CD4-positive, alpha-beta T cell treated with Interleukin-6 at 100 ng/mL for 8 hours (primary cell): ENCODE measurements at places on chromosomes 6 and 20.

GRCh38 chr6:35258858-35259193 is 709 bp upstream of the ZNF76 start:
- no peak for DNase-seq

- no peak for DNase-seq
Measured at GRCh38 chr6:143679041-143679440, 1.3 kb downstream of the PHACTR2 start.

DNA sequence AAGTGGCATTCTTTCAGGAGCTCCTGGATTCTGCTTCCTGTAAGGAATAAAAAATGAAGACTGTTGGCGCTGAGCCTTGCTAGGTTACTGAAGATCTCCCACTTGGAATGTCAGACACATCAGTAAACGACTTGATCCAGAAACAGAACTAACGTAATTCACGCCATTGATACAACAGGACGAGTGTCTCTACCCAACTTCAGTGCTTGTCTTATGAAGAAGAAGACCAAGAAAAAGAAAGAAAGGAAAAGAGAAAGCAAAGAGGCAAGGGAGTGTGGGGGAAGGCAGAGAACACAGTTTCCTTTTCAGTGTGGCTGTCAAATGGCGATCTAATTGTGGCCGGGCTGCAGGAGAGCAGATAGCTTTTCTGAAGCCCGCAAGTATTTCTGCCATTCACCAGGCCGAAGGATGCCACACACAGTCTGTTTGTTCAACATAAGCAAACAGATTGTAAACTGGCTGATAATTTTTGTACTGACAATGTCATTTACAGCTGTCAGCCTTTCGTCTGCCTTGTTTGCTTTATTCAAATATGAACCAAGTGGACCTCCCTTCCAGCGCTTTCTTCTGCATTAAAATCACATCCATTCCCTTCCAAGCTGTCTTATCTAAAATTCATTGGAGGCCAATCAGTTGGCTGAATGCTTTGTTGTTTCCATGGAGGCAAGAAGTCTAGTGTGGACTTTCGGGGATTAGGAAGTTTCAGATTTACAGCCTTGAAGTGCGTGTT is 180.6 kb downstream of the FOXA2 start:
- no peak for DNase-seq

DNA sequence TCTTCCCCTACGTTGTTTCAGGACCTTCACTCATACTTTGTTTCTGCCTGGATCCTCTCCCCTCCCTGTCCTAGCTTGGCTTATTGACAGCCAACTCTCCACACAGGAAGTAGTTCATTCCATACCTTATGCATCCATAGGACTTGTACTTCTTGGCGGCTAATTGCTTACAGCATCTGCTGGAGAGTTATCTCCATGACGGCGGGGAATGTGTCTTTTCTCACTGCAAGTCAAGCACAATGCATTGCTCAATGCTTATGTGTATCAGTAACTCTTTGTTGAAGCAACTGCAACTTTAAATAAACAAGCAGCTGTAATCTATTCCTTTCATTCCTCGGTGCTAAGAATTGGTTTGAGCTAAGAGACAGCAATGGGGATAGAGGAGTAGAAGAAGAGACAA is 551.3 kb upstream of the EPHA7 start:
- no peak for DNase-seq

DNA sequence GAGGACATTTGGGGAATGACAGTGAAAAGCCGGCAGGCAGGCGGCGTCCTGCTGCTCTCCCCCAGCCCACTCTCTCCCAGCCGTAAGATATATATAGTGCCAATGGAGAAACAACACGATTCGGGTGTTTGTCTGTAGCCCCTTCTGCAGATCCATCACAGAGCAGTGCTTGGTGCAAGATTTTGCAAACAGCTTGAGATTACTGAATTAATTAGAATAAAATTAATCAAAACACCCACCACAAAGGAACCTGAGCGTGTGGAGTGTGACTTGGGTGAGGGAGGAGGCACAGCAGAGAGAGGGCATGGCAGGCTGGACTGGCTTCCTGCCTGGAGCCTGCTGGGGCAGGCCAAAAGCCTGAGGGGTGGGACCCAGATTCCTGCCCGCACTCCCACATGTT is 28.8 kb upstream of the CCDC167 start:
- DNase-seq, result no peak

GRCh38 chr20:17956099-17956685 is 12.4 kb downstream of the SNX5 start:
- no peak for DNase-seq

DNA sequence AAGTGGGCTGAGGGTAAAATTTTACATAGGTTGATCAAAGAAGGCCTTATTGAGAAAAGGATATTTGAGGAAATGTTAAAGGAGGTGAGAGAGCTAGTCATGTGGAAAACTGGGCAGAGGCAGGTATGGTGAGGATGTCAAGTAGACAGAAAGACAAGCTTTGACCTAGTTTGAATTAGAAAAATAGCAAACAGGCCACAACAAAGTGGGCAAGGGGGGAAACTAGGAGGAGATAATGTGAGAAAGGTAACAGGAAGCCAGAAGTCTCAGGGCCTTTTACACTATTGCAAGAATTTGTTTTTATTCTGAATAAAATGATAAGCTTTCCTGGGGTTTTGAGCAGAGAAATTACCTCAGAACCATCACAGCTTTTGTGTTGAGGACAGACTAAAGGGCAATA is 115.7 kb downstream of the RWDD2A start:
- DNase-seq, result no peak

DNA sequence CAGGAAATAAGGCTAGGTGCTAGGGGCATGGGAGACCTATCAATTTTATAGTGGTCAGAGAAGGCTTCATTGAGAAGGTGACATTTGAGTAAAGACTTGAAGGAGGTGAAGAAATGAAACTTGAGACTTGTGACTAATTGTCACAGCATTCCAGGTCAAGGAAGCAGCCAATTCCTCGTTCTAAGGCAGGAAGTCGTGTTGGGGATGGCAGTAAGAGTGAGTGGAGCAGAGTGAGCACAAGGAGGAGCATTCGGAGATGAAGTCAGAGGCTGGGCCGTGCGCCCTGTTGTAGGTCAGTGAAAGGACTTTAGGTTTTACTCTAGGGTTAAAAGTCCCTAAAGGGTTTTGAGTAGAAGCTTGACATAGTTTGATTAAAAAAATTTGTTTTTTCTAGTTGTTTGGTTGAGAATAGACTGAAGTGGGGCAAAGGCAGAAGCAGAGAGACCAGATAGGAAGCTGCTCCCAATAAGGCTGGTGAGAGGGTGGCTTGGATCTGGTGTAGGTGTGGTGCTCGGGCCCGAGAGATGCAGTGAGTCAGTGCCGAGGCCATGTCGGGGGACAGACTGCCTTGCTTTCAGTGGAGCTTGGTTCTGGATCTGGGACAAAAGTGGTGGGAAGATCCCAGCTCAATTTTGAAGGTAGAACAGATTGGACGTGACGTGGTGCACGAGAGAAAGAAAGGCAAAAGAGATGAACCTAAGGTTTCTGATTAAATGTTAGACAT is 2.6 kb upstream of the RSPH3 start:
- DNase-seq, result no peak
